Islet precursor cell (in vitro differentiated cells): ENCODE measurements at places on chromosomes 12 and 14.

GRCh38 chr12:6317693-6318439 lies 7.4 kb downstream of the PLEKHG6 start:
- no peak for DNase-seq

DNA sequence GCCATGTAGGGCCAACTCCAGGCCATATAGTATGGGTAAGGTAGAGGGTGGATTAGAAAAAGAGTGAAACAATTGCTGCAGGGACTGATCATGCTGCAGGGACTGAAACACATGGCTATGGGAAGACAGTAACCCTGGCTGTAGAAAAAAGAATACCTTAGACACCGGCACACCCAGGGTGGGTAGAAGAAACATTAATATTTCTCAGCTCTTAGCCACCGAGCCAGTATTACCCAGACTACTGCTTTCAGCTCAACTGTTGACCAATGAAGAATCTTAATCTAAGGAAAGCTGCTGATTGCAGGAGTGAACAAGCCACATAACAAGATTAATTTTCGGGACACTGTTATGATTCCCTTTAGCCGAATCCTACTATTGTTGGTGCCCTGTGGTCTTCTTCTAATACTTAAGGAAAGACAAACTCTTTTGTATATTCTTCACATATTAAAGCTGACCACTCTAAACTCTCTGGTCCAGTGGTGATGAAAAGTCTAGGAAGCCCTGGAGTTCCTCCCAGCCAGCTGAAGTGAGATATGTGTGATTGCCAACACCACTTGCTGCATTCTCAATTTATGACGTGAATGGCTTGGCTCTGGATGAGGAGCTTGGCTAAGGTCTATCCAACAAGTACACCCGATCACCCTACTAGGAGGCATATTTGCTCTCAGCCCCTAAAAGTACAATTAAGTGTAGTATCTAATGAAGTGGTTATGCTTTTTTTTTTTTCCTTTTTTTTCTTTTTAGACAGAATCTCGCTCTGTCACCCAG lies 69.2 kb downstream of the NOVA1 start:
- DNase-seq: no peak

- no peak for DNase-seq
These were observed 232.5 kb downstream of the BTG1 start for GRCh38 chr12:91913124-91913523.

DNA sequence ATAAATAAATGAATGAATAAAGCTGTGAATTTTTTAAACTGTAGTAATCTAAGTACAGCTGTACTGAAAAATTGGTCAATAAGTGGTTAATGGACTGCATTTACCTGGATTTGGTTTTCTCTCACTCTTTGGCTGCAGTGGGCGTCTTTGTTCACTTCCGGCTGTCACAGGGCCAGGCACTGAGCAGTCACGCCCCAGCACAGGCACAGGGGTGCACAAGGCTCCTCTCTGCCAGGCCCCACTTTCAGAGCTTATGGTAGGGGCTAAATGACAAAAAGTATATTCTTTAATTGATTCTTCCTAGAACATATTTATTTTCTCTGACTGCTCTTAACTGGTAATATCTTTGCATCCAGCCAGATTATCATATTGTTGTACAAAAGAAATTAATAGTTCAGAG lies 70.6 kb upstream of the DYNC1H1 start:
- no peak for DNase-seq

GRCh38 chr12:98399532-98399931 lies 115.9 kb upstream of the TMPO start:
- DNase-seq: peak; percentile 88

- DNase-seq: no peak
These were observed 9.9 kb downstream of the GALNT9 start for GRCh38 chr12:132319359-132319950.

DNA sequence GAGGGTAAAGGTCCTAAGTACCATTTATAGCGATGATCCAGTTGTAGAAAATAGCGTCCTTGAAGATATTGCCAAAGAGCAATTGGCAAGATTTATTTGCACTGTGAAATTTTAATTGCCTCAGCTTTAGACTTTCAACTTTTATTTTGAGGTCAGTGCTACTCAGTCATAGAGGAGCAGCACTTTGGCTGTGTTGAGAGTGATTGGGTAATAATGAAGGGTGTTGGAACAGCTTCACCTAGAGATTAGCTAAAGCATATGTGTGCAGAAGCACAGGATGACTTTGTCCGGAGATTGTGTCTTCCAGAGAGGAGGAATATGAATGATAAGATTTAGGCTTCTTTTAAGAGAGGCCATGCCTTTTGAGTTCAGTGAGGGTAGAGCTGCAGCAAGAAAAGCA lies 164.8 kb downstream of the NPAS3 start:
- DNase-seq: no peak

- DNase-seq: no peak
These were observed 157.4 kb downstream of the KLHL28 start for GRCh38 chr14:44804391-44804790.

- DNase-seq: no peak
These were observed 125.6 kb upstream of the MYL2 start for GRCh38 chr12:111045941-111046340.

DNA sequence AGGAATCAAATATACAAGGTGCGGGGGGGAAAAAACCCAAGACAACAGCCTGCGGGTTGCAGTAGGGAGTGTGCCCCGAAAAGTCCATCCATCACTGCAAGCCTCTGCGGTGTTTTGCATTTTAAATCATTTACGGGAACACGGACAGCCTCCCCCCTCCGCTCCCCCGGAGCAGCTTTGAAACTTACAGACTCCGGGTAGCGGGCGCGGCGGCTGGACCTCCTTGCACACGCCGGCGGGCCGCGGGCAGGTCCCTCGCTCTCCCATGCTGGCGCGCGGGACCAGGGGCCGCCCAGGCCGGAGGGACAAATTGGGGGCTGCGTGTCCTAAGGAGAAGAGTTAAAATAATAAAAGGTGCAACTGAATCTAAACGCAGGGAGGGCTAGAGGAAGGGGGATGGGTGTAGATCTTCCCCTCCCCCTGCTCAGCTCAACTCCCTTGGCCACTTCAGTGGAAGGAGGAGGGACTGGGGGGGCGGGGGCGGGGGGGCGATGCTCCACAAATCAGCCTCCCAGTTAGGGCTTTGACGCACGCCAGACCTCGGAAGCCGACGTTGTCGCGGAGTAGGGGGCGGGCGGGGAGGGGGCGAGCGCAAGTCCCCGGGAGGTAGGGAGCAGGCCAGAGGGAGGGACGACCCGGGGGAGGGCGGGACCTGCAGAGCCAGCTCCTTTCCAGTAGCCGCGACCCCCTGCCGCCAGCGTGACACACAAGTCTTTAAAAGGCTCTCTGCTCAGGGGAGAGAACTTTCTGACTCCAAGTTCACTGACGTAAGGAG lies at the start of gene KCNJ8:
Gene KCNJ8 (minus strand): TSS at position 349 of the 775 bp plus-strand sequence. CDS start 1,090 bp downstream, outside the sequence.
- DNase-seq: peak; percentile 96

DNA sequence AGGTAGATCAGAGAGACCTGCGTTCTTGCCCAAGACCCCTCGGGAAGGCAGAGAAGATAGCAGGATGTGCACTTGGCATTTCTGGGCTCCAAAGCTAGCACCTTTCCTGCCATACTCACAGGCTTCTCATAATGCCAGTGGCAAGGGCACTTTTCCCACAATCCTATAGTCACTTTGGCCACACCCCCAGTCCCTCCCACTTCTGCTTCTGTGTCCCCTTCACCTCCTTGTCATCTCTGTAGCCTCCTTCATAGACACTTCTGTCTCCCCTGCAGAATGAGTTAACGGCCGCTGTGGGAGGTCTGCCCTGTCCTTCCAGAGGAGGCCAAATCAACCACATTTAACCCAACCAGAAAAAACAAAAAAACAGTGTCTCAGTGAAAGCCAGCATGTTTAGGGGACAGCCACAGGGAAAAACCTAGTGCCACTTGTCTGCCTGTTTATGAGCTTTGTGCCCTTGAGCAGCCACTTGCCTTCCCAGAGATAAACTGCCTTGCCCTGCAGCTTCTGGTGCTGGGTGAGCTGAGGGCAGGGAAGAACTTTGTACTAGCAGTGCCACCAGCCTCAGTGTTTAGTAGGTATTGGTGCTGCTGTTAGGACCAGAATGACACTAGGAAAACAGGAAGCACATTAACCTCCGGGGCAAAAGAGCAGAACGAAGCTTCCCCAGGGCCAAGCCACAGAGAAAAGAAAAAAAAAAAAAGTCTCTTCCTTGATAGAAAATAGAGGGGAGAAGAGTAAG lies 193.0 kb upstream of the PWP1 start:
- DNase-seq: no peak

DNA sequence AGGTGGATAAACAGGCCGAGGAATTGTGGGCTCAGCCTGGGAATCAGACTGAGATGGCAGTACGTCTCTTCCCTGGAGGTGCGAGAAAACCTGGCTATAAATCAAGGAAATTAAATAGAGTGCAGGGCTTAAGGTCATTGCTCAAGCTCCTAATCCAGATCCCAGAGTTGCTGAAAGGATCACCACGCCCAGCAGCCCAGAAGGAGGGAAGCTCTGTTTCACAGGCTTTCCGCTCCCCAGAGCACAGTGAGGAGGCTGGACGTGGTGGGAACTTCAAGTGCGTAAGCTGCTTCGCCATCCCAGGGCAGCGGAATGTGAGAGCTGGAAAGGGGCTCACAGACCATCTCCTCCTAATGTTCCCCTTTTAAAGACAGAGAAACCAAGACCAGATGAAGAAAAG lies 651.6 kb upstream of the TBX3 start:
- no peak for DNase-seq

- no peak for DNase-seq
These were observed 4.3 kb downstream of the HOXC9 start for GRCh38 chr12:54004063-54004840.

GRCh38 chr12:94172031-94172430 lies 23.7 kb downstream of the PLXNC1 start:
- peak; percentile 92 for DNase-seq

GRCh38 chr12:40947797-40948196 lies 240.3 kb upstream of the PDZRN4 start:
- no peak for DNase-seq

GRCh38 chr12:7497661-7498060 lies 5.9 kb downstream of the CD163 start:
- no peak for DNase-seq

DNA sequence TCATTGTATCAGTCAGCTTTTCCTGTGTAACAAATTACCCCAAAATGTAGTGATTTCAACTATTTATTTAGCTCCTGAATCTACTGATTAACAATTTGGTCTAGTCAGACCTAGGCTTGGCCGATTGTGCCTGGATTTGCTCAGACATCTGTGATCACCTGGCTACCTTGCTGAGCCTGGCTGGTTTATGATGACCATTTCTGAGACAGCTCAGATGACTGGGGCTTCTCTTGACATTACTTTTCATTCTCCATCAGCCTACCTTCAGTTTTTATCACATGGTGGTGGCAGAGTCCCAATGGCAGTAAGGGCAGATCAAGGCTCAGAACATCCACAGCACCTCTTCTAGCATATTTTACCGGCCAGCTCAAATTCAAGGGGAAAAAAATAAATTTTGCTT lies 286.3 kb downstream of the BTG1 start:
- no peak for DNase-seq

DNA sequence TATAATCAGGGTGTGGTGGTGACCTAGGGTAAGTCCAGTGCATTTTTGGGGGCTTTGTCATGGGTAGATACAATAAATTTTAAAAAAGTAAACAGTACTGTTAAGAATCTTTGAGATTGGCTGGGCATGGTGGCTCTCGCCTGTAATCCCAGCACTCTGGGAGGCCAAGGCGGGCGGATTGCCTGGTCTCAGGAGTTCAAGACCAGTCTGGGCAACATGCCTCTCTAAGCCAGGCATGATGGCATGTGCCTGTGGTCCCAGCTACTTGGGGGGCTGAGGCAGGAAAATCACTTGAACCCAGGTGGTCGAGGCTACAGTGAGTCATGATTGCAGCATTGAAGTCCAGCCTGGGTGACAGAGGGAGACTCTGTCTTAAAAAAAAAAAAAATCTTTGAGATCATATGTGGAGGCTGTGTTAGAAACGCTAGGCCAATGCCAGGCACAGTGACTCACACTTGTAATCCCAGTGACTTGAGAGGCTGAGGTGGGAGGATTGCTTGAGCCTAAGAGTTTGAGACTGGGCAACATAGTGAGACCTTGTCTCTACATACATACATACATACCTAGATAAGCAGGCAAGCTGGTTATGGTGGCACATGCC lies 67.7 kb downstream of the PRKCH start:
- no peak for DNase-seq

DNA sequence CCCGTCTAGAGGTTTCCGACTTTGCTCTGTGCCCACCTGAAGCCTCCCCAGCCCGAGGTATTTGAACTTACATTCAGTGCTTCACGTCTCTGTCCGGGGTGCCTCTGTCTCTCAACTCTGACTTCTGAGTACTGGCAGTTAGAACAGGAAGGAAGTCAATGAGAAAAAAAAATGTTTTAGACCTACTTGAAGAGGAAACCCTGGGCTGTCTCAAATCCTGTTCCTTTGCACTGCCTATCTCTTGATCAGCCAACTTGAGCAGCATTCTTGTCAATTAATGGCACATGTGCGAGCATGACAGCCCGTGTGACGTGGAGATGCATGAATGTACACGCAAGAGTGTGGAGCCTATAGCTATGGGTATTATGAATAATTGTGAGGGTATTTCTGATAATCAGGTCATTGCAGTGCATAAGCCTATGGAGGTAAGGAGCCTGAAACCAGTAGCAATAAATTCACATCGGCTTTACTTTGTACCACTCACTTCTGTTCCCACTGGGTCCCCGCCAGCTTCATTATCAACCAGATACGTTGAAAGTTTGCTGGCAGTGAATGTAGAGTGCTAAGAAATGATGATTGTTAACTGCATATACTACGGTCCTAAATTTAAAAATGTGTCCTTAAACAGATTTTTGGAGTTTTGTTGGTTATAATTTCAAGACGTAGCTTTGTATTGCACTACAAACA lies at the start of gene ARHGDIB:
Gene ARHGDIB (minus strand): TSS at position 136 of the 687 bp plus-strand sequence. CDS start 10,889 bp downstream, outside the sequence.
- DNase-seq: no peak

DNA sequence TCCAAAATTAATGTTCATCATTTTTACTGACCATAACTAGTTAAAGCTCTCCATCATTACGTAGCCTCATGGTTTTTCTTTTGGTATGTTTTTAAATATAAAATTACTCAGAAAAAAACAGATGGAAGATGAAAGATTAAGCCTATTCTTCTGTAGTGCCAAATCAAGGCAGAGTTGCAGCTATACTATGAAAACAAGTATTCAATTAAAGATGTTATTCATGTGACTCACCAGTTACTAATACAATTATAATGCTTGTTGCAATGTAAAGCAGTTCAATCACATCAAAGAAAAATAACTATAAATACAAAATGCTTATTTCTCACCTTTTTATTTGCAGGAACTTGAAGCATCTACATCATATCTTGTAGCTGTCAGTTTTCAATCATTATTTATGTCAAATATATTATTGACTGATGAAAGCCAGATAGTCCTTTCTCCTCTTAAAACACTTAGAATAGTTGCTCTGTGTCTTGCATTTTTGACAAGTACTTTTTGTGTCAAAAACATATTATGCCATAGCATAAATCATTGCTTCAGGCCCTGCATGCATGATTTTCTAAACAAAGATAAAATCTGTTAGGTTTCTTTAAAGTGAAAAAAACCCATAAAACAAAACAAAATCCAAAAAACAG lies 36.0 kb upstream of the TRHDE start:
- no peak for DNase-seq

- no peak for DNase-seq
These were observed 111.9 kb downstream of the CCDC60 start for GRCh38 chr12:119446459-119446858.

- DNase-seq: no peak
These were observed 23.2 kb upstream of the PTGDR start for GRCh38 chr14:52244328-52244727.

GRCh38 chr14:29925101-29925722 lies 2.4 kb downstream of the PRKD1 start:
- peak; percentile 64 for DNase-seq

GRCh38 chr12:76508128-76508980 lies 51.2 kb downstream of the OSBPL8 start:
- DNase-seq: no peak
